ENCODE measurements at places on chromosomes 6 and 20.

- no peak for DNase-seq
These were observed 296.3 kb downstream of the PREX1 start for GRCh38 chr20:48531505-48531904.

- no peak for DNase-seq
These were observed 306.4 kb downstream of the DHX35 start for GRCh38 chr20:39268491-39268951.

GRCh38 chr6:1762203-1762602 is 152.5 kb downstream of the FOXC1 start:
- DNase-seq = no peak

- DNase-seq = peak; percentile 83
These were observed 47.5 kb downstream of the RALGAPA2 start for GRCh38 chr20:20664795-20665589.

DNA sequence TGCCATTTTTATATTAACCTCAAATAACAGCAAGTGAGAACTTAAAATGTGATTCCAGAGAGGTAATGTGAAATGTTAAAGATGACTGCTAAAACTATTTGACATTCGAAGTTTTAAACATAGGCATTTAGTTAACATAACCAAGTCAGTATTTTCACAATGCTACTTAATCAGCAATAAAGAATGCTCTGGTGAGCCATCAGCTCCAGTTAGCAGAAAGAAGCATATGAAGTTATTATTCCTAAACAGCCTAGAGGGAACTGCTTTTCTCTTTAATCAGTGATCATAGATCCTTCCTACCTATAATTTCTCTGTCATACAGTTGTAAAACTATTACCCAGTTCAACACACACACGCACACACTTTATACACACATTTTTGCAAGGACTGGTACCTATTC is 60.1 kb downstream of the MMS22L start:
- no peak for DNase-seq

GRCh38 chr20:57097245-57097915 is 169.1 kb downstream of the BMP7 start:
- no peak for DNase-seq

DNA sequence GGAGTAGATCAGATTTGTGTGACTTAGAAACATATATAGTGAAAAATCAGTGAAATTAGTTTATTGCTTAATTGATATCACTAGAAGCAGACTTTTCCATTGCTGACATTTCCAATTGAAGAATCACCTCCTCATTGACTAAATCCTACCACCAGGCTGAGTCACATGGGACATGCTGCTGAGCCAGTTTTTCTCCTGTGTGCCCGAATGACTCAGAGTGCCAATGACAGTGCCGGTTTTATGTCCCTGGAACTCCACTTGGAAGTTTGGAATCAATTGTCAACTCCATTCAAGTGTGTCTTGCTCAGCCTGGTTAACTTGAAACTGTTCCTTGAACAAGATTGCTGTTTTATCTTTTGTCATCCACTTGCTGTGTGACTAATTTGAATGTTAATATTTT is 316.1 kb upstream of the PRDM1 start:
- no peak for DNase-seq

DNA sequence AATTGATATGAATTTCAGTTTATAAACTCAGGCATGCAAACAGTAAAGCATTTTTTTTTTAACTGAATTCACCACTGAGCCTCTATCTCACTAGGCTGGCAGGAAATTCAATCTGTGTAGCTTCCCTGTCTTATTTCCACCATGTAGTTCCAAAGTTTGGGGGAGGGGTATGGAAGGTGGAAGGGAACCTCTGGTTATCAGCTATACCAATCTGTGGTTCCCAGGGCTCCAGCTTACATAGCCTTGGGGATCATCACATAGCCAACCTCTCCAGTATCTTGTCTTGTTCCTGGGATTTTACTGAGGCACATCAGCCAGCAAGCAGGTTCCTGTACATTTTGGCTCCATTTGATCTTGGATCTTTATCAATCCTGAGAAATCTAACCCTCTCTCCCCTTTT is 15.6 kb downstream of the RAD21L1 start:
- DNase-seq = no peak

DNA sequence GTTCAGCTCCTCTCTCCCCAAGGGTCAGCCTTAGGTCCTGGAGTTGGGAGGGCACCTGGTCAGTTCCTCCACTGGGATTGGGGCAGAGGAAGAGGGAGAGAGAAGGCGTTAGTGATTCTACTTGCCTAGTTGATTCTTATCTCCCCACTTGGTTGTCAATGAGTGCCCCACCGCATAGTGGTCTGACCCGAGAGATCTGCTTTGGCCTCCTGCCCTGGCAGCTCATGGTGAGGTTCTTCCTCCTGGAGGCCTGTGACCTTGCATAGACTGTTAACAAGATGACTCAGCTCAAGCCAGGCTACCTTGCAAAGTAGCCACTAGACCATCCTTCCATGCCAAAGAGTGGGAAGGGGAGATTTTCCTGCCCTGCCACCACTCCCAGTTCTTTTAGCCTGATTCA is 160.6 kb downstream of the TMEM200A start:
- peak; percentile 36 for DNase-seq

DNA sequence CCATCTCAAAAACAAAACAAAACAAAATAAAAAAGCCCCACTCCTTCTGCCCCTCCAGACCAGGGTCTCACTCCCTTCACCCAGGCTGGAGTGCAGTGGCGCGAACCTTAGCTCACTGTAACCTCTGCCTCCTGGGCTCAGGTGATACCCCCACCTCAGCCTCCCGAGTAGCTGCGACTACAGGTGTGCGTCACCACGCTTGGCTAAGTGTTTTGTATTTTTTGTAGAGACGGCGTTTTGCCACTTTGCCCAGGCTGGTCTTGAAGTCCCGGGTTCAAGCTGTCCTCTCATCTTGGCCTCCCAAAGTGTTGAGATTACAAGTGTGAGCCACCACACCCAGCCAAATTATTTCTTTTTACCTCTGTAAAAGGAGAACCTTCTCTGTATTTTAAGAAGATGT is 110.1 kb downstream of the NCOA3 start:
- DNase-seq = no peak

DNA sequence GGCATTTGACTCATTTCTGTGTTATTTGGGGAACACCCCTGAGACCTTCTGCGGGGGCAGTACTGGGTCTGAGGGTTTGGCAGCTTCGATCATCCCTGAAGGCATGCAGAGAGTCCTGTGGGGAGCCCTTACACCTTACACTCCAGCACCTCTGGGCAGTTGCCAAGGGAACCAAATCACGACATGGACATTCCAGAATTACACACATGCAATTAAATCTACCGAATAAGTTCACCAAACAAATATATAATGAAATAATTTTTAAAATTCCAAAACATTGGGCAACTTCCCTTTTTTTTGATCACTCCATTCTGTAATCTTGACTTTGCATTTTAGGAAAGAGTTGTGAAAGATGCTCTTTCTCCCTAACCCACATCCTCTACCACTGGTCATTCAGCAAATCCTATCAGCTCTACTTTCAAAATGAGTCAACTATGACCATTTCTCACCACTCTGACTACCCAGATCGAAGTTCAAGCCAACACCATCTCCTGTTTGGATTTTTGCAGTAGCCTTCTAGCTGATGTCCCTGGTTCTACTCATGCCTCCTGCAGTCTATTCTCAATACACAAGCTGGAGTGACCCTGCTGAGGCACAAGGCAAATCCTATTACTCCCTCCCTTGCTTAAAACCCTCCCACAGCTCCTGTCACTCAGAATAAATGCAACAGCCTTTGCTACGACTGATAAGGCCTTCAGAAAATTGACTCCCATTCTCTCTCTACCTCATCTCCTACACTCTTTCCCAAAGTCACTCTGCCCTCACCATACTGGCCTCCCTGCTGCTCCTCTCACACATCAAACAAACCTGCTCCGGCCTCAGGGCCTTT is 533.3 kb downstream of the HACE1 start:
- DNase-seq = no peak

GRCh38 chr20:25580711-25581110 is 4.6 kb downstream of the NINL start:
- DNase-seq = no peak

GRCh38 chr20:32112841-32113240 is 3.3 kb downstream of the TM9SF4 start:
- peak; percentile 74 for DNase-seq

DNA sequence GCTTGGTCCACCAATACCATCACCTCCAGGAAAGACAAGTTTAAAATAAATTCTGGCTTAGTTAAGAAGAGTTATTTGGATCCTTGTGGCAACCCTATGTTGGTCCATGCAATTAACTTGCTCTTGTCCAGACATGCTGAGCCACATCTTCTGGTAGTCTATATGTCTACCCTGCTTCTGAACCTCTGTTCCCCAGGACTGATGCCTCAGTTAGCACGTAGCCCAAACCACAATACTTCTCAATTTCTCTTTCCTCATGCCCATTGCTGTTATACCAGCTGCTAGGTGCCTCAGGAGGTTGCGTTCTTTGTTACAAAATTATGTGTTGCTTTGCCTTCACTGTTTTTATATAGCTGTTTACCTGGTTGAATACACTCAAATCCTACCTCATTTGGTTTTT is 116.4 kb upstream of the KCNQ5 start:
- DNase-seq = no peak

- peak; percentile 35 for DNase-seq
These were observed 5.9 kb upstream of the VSTM2L start for GRCh38 chr20:37896932-37897548.

GRCh38 chr6:6516666-6517458 is 71.7 kb upstream of the LY86 start:
- DNase-seq = no peak

All from KBM-7 (cell line).